Natural killer cell treated with Interleukin-12 subunit alpha and Interleukin-12 subunit beta and Interleukin-15 and Interleukin-18, amount 100 ng/mL, for 72 hours (primary cell): ENCODE measurements at places on chromosomes 13 and 19.

DNA sequence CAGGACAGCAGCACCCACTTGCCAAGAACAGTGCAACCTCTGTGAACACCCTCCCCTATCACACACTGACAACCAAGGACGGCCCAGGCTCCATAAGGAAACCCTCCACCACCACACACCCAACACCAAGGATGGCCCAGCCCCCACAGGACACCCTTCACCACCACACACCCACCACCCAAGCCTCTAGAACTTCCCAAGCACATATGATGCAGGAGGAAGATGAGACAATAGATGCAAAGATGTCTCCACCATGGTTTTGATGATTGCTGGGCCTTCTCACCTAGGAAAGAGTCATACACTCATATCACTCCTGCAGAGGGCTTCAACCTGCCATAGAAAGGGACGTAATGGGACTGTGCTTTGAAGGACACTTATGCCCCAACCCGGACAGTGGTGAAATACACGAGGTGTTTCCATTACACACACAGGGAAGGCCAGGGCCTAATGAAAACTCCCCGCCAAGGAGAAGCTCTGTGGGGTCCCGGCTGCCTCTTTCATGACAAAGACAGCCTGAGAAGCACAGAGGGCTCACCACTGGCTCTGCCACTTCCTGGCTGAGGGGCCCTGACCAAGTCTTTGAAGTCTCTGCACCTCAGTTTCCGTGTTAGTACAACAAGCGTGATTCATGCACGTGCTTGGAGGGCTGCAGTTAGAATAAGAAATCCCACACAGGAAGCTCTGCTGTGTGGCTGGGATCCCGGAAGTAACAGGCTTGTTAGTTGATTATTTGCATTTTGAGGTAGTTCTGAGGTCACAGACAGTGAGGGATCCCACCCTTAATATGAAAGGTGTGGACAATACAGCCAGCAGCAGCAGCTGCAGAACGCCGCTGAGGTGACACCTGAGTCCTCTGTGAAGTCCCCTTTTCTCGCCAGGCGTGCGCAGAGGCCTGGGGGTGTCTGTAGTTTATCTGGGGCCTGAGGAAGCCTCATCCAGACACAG, 61.9 kb upstream of the ATP12A start:
- DNase-seq, result peak; percentile 93

DNA sequence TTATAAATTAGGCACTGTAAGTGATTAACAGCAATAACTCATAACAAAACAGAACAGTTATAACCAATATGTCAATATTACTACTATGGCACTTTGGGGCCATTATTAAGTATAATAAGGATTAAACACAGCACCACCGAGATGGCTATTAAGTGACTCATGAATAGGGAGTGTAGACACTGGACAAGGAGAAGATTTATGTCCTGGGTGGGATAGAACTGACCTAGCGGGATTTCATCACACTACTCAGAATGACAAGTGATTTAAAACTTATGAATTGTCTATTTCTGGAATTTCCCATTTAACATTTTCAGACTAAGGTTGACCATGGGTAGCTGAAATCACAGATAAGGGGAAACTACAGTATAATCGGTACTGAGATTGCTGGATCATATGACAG, 79.0 kb upstream of the SLC7A1 start:
- no peak for DNase-seq

- DNase-seq, result no peak
Measured at GRCh38 chr19:991174-991931, 7.2 kb downstream of the WDR18 start.

DNA sequence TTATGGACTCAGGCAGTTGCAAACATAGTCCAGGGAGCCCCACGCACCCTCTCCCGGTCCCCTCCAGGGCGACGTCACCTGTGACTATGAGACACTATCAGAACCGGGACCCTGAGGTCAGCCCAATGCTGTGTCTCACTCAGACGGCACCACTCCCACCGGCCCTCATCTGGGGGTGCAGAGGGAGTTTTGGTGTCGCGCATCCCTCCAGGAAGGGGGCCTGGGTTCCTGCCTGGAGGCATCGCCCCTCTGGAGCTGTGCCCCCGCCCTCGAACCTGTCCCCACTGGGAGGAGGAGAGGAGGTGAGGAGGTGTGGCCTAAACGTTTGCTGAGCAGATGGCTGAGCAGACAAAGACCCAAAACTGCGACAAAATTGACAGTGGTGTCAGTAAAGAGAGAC, 51.2 kb downstream of the GADD45B start:
- DNase-seq, result no peak

DNA sequence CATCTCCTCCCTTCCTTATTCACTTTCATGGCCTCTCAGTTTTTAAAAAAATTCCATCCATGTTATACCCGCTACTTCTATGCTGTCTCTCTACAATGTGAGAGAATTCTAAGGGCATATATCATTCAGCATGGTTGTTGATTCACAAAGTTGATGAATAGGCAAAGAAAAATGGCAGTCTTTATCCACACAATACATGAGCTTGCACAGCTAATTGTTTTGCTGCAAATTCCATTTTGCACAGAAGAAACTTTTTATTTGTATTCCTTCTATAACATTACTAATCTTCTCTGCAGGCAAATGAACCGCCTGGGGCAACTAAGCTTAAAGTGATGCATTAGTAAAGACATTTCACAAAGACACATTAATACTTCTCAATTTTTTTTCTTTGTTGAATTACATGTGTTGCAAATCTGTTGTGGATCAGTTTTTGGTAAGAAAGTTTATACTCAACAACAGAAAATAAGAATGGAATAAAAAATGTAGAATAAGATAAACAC, 196.9 kb downstream of the LIG4 start:
- DNase-seq, result no peak

DNA sequence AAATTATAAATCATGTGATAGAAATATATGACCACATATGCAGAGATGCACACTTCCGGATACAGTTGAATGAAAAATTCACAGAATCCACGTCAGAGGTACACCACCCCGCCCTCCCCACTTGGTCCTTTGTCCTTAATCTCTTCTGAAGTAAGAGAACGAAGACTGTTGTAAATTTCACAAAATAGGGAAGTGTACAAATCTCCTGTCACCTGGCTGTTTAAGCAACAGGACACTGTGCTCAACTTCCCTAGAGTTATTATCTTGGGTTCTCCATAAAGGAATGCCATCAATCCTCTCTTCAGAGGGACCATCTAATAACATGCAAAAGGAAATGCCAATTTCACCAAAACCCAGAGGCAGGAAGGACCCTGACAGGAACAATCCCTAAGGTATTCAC, 10.5 kb upstream of the CEACAM6 start:
- no peak for DNase-seq

DNA sequence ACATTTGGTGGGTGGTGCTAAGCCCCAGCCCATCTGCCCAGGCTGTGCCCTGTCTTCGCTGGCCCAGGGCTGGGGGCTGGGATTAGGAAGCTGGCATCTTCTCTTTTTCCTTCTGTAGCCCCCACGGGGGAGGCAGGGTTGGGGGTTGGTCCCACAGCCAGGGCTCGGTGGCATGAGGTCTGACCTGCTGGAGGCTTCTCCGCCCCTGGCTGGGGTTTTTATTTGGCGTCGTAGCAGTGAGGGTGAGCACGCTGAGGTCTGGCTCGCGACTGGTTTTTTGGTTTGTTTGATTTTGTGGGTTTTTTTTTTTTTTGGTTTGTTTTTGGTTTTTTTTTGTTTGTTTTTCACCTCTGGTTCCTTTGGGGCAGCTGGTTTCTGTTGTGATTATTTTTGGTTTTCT, 14.7 kb downstream of the ZNF574 start:
- no peak for DNase-seq

- no peak for DNase-seq
Measured at GRCh38 chr13:97067017-97067895, 73.0 kb upstream of the OXGR1 start.

GRCh38 chr13:66558506-66558905, 671.6 kb downstream of the PCDH9 start:
- DNase-seq, result no peak

- DNase-seq, result no peak
Measured at GRCh38 chr19:7516333-7516732, 430 bp downstream of the ZNF358 start.
